LHCN-M2 (cell line): ENCODE measurements at places on chromosomes 7 and 10. TPM values are rescaled to one million over a fixed set of nuclear protein-coding genes. Genes with fewer than 3 reads are reported as not detected.

GRCh38 chr7:106986450-106986977, 58.0 kb upstream of the PRKAR2B start:
- no peak for DNase-seq

DNA sequence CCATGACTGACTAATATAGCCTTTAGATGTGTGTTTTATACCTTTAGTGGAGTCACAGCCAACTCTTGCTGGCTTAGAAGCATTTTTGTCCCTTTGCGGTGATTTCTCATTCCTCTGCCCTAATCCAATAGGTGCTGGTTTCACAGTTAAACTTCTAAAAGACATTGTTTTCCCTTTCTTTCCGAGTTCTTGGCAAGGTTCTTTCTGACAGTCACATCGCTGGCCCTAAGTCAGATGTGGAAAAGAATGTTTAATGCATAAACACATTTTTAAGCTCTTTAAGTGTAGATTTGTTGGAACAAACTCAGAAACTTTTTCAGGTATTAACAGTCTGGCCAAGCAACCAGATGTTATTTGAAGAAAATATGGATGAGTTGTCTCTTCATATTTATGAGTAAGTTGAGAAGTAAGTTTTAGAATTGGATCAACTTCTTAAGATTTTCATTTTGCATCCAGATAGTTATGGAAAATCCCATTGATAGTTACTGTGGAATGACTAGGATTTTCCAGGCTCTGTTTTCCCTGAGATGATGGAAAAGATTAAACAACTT, 4.1 kb downstream of the EPDR1 start:
- DNase-seq: no peak

GRCh38 chr7:66213637-66214036, 8.5 kb downstream of the TPST1 start:
- peak; percentile 75 for DNase-seq

Gene DMTF1
- total RNA-seq: 60.2 and 60.7 TPM in 2 replicates
